Fibroblast of lung (primary cell): ENCODE measurements at places on chromosomes 16 and 17. TPM values are rescaled to one million over a fixed set of nuclear protein-coding genes. Genes with fewer than 3 reads are reported as not detected.

- no peak for DNase-seq
Observed at GRCh38 chr17:45660474-45660873, 123.6 kb upstream of the CRHR1 start.

DNA sequence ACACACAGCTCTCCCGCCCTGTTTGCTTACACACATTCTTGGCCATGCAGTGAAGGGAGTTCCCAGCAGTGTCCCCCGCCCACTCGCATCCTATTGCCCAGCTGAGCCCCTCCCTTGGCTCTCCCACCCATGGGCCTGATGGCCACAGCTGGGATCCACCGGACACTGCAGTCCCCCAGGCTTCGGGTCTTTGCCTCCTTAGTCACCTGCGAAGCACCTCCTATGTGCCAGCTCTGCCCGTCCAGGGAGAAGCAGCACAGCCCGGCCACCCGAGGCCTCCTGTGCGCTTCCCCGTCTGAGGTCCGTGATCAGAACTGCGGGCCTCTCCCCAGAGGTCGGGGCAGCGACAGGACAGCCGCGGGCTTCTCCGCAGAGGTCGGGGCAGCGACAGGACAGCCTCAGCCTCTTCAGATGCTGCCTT, 136.9 kb downstream of the BANP start:
- DNase-seq, result peak; percentile 16

GRCh38 chr16:73018821-73019456, 29.0 kb downstream of the ZFHX3 start:
- DNase-seq, result no peak

- no peak for DNase-seq
Observed at GRCh38 chr16:57147381-57148221, 38.2 kb downstream of the PSME3IP1 start.

DNA sequence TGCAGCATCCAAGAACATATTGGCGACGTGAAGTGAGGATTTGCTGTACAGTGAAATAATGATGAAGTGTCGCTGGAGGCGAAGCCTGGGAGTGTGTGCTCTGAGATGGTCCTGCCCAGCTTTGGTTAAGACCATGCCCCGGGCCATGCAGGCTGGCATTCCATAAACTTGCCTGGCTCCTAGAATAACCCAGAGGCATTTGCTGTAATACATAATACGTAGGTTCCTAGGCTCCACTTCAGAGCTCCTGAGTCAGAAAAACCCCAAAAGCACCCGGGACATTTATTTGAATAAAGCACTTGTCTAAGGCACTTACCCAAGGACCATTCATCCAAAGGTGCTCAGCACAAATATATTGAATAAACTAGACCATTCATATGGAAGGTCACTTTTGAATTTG, 279.3 kb downstream of the ABCC12 start:
- DNase-seq, result no peak

GRCh38 chr16:89034971-89035668, 58.1 kb upstream of the CBFA2T3 start:
- DNase-seq, result no peak

DNA sequence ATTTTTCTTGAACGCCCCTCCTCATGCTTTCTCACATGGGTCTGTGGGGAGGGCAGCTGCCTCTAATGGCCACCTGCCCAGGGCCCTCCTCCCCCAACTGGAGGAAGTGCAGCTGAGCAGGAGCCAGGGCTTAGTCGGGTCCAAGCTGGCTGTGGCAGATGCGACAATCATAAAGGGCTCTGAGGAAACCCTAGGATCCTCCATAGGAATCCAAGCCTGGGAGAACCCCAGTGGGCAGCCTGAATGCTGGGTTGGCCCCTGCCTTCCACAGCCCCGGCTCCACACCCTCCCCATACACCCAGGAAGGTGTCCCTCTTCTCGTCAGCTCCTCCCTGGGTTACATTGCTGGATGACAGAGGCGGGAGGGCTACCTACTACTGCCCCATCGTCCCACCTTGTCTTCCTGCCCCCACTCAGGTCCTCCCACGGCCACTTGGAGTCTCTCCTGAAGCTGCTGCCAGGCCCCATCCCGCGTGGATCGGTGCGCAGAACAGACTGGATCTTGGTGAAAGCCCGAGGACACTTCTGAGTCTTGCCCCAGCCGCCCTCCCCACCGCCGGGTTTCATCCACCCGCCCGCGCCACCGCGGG, 15.6 kb upstream of the CBFB start:
- no peak for DNase-seq

DNA sequence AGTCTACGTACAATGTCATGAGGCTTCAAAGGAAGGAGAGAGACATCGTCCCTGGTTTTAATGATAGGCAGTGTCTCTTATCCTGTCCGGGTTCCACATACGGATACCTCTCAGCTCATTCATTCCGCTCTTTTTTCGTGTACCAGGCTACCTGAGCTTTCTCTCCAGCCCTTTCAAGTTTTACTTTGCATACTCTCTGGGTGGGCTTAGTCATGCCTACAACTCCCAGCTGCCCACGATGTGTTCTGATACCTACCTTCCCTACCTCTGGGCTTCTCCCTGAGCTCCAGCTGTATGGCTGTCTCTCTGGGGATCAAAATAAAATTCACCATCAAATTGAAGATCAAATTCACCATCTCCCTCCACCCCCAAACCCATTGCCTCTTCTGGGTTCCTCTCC, 354.0 kb upstream of the EEF2KMT start:
- no peak for DNase-seq

DNA sequence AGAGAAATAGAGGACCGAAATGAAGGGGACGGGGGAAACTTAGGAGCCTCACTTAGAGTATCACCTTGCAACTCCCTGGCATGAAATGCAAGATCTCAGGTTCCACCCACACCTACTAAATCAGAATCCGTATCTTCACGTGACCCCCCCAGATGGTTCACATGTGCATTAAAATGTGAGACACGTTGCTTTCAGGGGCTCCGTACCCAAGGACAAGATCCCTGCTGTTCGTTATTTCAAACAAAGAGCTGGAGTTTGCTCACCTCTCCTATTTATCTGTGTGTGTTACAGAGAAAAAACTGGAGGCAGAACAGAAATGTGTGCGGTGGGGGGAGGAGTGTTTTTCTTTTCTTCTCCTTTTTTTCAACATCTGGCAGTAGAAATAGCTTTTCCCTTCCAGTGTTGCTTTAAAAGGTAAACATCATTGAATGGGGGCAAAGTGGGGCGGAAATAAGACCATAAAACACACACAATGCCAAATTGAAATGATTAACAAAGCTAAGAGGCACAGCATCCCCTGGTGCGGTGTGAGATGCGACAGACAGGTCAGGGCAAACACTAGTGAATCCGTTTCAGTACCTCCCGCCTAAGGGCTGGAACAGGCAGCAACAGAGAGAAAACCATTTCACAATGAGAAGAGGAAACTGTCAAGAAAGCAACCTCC, 145.4 kb downstream of the SOX9 start:
- DNase-seq, result no peak

DNA sequence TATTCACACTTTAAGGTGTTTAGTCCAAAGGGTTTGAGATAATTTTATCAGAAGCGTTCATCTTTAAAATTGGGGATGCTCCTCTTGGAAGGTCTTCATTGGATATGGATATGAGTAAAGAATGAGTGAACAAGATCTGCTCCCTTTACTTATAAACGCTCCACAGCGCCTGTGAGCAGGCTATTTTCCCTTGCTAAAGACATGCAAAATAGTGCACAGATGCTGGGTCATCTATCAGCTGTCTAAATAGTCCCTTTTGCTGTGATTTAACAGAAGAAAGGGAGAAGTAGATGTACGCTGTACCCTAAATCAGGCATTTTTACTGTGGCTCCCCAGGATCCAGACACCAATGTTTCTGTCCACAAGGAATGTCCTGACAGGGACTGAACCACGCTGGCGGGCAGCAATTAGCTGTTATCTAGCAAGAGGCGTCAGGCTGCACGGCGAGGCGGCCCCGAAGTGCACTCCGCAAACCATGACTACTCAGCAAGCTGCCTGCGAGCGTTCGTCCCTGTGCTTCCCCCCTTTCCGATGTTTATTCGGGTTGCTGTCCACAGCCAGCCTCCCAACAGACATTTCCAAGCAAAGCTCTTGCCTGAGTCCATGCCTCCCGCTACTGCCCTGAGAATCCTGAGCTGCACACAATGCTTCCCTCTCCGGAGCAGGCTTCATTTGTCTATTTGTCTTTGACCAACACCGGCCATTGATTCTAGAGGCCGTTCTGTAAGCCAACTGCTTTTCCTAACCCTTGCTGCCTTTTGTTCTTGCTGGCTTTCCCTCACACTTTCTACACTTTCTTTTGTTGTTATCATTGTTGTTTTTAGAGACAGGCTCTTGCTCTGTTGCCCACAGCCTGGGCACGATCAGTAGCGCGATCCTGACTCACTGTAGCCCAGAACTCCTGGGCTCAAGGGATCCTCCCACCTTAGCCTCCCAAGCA, 55.7 kb upstream of the CNEP1R1 start:
- peak; percentile 18 for DNase-seq

DNA sequence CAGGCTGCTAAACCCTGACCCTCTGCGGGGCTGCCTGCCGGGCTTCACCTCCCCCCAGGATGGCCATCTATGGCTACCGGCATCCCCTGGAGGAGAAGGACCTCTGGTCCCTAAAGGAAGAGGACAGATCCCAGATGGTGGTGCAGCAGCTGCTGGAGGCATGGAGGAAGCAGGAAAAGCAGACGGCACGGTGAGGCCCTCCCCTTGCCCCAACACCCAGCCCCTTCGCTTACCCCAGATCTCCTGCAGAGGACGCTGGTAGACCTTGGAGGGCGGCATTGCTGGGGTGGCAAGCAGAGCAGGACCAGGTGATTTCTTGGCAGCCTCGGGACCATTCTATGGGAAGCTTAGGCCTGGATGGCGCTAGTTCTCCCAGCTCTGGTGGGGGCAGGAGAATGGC, 24.5 kb downstream of the ABCC3 start:
- DNase-seq, result no peak

GRCh38 chr17:79062691-79063090, 11.9 kb upstream of the ENGASE start:
- no peak for DNase-seq

- DNase-seq, result no peak
Observed at GRCh38 chr17:72359274-72359673, 238.5 kb downstream of the SOX9 start.

DNA sequence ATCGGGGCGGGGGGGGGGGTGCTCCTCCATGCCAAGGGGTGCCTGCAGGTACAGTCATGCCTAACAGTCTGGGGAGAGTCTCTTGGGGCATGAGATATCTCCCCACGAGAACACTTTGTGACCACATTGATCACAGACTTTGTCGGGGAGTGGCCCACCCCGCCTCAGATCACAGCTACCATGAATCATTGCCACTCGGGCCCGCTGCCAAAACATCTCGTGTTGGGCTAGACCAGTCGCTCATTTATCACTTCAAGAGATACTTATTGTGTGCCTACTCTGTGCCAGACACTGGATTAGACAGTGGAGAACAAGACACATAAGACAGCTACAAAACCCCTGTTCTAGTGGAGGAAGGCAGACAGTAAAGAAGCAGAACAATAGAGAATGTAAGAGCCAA, 72.6 kb downstream of the CLEC16A start:
- DNase-seq, result peak; percentile 75

GRCh38 chr16:15658149-15658548, 8.1 kb downstream of the NDE1 start:
- DNase-seq, result no peak

DNA sequence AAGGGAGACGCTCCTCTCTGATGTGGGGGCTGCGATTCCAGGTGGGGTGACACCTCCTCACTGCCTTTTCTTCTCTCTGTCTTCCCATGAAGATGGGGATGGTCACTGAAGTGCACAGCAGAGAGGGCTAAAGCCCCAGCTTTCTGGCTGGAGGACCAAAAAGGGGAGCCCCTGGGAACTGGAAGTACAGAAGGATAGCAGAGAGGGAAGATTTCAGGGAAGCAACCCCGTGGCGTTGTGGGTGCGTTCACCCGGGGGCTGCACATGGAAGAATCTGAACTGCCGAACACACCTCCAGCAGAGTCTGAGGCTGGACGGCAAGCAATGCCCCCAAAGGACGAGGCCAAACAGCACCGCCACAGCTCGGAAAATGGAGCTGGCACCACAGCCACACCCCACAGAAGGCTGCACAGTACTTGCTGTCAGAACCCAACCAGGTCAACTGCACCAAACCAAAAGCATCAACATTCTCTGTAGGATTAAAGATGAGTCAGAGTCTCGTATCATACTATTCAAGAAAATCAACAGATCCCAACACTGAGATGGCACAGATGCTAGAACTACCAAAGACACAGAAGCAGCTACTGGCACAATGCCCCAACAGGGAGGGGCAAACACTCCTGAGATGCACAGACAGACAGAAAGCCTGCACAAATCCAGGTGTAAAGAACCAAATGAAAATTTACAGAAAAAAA, 49.9 kb downstream of the MAP1LC3B start:
- DNase-seq, result no peak

- DNase-seq, result no peak
Observed at GRCh38 chr16:66543541-66543940, 6.4 kb downstream of the TK2 start.

DNA sequence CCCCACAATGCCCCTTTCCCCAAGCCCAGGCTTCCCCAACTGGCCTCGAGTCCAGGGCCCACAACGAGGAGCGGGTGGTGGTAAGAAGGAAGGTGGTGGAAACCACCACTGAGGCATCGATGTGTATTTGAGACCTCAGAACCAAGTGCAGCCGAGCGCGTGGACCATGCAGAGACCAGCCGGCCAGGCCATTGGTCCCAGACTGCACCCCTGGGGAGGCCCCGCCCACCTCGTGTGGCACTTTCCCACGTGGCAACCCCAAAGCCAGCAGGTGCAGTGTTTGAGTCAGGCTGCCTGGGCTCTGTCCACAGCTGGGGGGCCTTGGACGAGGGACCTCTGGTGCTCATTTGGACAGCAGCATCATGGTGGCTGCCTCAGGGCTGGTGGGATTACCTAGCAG, 28.1 kb upstream of the BAHCC1 start:
- no peak for DNase-seq

DNA sequence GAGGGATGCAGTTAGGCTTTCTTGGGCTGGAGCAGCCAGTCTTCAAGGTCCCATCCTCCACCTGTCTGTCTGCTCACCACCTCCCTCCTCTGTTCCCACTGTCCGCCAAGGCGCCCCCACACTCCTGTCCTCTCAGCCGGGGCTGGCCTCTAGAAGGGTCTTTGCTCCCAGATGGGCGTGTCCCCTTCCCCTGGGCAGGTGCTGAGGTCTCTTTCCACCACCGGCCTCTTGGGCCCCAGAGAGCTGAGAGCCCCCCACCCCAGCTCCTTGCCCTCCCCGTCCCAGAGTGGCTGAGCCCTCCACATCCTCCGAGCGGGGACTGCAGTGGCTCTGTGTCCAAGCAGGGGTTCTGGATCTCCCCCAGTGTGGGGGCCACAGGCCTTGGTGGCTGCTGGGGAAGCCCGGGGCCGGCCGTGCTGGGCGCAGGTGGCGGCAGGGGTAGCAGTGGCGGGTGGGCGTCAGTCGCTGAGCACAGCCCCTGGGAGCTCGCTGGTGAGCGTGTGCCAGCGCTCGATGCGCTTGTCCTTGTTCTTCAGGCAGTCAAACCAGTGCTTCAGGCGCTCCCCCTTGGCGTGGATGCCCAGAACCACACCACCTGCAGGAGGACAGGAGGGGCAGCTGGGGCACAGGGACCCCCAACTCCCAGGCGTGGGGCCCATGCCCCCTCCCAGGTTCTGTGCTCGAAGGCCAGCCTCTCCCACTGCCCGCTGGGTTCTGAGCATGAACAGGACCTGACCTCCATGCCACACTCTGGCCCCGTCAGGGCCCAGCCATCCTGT, 9.8 kb downstream of the SCGB1C2 start:
- no peak for DNase-seq

- no peak for DNase-seq
Observed at GRCh38 chr16:11169641-11170040, 86.4 kb downstream of the SOCS1 start.

GRCh38 chr16:57994778-57995177, 5.7 kb downstream of the ZNF319 start:
- peak; percentile 30 for DNase-seq

TMED6 gene
- total RNA-seq, result not detected in 2 replicates

VMO1 gene
- 0.33 and 1.5 TPM in 2 replicates for total RNA-seq
